Activated naive CD8-positive, alpha-beta T cell treated with anti-CD3 and anti-CD28 coated beads, Interleukin-2, amount 10 ng/mL, durations not matched to agents 7 days and 5 days (primary cell): ENCODE measurements at places on chromosomes 2 and 18. TPM values are rescaled to one million over a fixed set of nuclear protein-coding genes. Genes with fewer than 3 reads are reported as not detected.

TXNDC2 gene
- total RNA-seq: not detected

GRCh38 chr2:236101311-236101950 is 66.8 kb downstream of the GBX2 start:
- no peaks in the 10 kb centered on the region for H3K36me3 ChIP-seq
- no peaks in the 10 kb centered on the region for H3K4me1 ChIP-seq
- DNase-seq: no peak
- no peak overlapping the region for H3K27ac ChIP-seq

- peaks cover 3% of the 10 kb centered on the region for H3K27me3 ChIP-seq
- H3K4me1 ChIP-seq: peaks cover 2% of the 10 kb centered on the region
- no peak for DNase-seq
Observed at GRCh38 chr2:30393510-30393909, 53.5 kb upstream of the LCLAT1 start.

- no peak overlapping the region for H3K4me3 ChIP-seq
- no peak for DNase-seq
- H3K36me3 ChIP-seq: no peaks in the 10 kb centered on the region
- no peak overlapping the region for H3K27ac ChIP-seq
- peaks cover 20% of the 10 kb centered on the region for H3K4me1 ChIP-seq
Observed at GRCh38 chr2:203578759-203579643, 43.9 kb upstream of the RAPH1 start.

- no peaks in the 10 kb centered on the region for H3K36me3 ChIP-seq
- no peak overlapping the region for H3K27ac ChIP-seq
- no peak for DNase-seq
- no peak overlapping the region for H3K4me3 ChIP-seq
- peaks cover 2% of the 10 kb centered on the region for H3K4me1 ChIP-seq
- peaks cover 43% of the 10 kb centered on the region for H3K27me3 ChIP-seq
Observed at GRCh38 chr2:215420471-215420935, 15.4 kb downstream of the FN1 start.

PASK gene
- 132 TPM for total RNA-seq
